ENCODE measurements at places on chromosomes 16 and 17.
A peak's percentile ranks its signal among the peaks of the same experiment; 100 is the strongest.

DNA sequence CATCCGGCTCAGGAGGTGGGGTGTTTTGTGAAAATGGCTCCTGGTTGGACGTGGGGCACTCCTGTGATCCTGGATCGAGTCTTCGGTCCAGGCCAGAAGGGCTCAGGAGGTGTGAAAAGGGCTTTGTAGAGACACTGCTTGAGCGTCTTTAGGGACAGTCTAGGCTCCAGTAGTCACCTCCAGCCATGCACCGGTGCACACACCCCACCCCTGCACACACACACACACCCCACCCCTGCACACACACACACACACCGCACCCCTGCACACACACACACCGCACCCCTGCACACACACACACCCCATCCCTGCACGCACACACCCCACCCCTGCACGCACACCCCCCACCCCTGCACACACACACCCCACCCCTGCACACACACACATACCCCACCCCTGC lies 19.1 kb downstream of the CHMP1A start:
- DNase-seq, result no peak

GRCh38 chr17:2070241-2071023 lies 15.5 kb downstream of the HIC1 start:
- peak; percentile 75 for DNase-seq

- DNase-seq, result no peak
Measured at GRCh38 chr17:11825572-11826209, 171.6 kb downstream of the ZNF18 start.

DNA sequence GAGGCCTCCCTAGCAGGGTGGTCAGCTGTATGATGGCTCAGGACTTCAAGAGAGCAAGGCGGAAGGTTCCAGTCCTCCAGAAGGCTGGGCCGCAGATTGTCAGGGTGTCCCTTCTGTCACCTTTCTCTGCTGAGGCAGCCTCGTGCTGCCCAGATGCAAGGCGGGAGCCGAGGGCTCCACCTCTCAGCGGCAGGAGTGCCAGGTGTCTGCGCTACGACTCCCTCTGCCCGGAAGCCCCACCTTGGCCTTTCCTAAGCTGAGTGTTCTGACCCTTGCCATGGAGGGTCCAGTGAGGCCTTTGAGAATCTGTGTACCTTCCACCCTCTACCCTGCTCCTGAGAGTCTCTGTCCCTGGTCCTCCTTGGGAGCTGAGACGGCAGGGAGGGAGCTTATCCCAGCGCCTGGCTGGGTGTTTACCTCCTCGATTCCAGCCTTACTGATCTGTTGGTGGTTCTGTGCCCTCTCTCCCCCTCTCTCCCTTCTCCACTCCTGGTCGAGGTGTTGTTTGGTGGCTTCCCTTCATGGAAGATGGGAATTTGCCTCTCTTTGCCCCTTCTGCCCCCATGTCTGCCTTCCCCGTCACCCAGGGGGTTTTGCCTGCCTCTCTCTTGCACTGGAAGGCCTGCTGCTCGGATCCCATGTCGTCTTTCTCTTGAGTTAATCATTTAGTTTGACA lies 2.2 kb upstream of the ZNF750 start:
- no peak for DNase-seq

- DNase-seq, result no peak
Measured at GRCh38 chr16:35792516-35793285, 2333.3 kb downstream of the TP53TG3F start.

DNA sequence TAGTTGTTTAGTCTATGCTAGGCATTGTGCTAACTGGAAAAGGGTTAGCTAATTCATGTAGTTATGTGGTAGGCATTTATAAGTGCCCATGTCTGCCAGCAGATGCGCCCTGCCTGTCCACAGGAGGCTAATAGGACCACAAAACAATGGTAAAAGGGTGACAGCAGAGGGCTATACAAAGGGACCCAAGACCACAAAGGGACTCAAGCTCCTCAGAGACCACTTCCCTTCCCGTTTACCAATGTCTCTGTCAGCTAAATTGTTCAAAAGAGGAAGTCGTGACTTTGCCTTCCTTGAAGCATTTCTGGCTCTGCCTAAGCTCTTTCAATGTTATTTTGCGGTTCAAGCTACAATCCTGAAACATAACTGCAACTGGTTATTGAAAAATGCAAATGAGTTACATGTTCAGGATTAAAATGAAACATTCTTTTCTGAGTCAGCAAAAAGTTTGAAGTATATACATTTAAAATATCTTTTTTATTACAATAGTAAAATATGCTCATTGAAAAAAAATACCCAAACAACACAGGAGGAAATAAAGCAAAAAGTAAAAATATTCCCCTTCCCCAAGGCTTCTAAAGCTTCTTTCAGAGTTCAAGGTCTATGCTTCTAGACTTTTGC lies 149.2 kb downstream of the MAF start:
- DNase-seq, result no peak

DNA sequence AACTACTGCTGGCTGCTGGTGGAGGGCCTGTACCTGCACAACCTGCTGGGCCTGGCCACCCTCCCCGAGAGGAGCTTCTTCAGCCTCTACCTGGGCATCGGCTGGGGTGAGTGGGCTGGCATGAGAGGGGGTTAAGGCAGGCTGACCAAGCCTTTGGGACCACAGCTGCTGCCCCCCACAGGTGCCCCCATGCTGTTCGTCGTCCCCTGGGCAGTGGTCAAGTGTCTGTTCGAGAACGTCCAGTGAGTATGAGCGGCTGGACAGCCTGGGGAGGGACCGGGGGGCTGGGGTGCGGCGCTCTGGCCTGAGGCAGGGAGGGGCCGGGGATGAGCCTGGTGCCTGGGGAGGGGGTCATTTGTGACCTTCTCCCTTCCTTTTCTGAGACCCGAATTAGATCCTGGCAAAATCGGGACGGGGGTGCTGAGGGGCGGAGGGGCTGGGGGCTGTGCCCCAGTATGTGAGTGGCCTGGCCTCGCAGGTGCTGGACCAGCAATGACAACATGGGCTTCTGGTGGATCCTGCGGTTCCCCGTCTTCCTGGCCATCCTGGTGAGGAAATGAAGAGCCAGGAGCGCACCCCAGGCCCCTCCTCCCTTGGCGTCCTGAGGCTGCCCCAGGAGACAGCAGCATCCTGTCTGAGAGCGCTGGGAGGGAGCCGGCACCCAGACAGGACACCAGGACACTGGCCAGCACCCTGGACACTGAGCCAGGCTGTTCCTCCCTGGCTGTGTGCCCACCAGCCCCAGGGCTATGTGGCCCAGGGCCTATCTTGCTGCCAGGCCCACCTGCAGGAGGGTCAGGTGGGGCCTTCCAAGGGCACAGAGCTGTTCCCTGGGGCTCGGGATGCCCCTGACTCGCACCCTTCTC lies 8.0 kb downstream of the GCGR start:
- DNase-seq, result no peak

- DNase-seq, result no peak
Measured at GRCh38 chr17:16938496-16939207, 33.3 kb downstream of the TNFRSF13B start.

- no peak for DNase-seq
Measured at GRCh38 chr16:52436339-52437276, 110.3 kb downstream of the TOX3 start.

GRCh38 chr17:82231312-82231561 lies 2.4 kb downstream of the SLC16A3 start:
- no peak for DNase-seq

- no peak for DNase-seq
Measured at GRCh38 chr17:79027274-79027924, 3.4 kb downstream of the C1QTNF1 start.

- DNase-seq, result no peak
Measured at GRCh38 chr17:29546830-29547229, 20.0 kb downstream of the ABHD15 start.

DNA sequence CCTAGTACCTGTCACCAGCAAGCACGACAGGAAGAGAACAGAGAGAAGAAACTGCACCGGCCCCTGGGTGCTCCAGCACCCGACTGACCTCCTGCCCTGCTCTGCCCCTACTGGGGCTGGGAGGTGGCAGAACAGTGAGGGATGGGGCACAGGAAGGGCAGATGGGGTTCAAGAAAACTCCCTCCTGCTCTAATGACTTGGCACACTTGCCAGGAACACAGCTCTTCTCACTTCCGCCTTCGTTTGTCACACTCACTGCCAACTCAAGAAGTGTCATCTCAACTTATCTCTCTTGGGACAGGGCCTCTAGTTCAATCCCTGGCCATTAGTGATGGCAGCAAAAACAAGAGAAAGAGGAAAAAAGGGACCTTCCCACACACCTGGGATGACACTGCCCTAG lies 42.7 kb upstream of the ICAM2 start:
- no peak for DNase-seq

- DNase-seq, result no peak
Measured at GRCh38 chr16:83400234-83400633, 407.5 kb upstream of the HSBP1 start.

- DNase-seq, result no peak
Measured at GRCh38 chr17:72624652-72625051, 467.8 kb downstream of the SLC39A11 start.

GRCh38 chr16:2799859-2800226 lies 1.6 kb downstream of the PRSS41 start:
- DNase-seq, result no peak

Measured in stimulated activated CD4-positive, alpha-beta T cell treated with anti-CD3 and anti-CD28 coated beads, TNF-alpha, amount 100 ng/mL, for 24 hours (primary cell).